ENCODE measurements at places on chromosomes 3 and 15. TPM values are rescaled to one million over a fixed set of nuclear protein-coding genes. Genes with fewer than 3 reads are reported as not detected.

DNA sequence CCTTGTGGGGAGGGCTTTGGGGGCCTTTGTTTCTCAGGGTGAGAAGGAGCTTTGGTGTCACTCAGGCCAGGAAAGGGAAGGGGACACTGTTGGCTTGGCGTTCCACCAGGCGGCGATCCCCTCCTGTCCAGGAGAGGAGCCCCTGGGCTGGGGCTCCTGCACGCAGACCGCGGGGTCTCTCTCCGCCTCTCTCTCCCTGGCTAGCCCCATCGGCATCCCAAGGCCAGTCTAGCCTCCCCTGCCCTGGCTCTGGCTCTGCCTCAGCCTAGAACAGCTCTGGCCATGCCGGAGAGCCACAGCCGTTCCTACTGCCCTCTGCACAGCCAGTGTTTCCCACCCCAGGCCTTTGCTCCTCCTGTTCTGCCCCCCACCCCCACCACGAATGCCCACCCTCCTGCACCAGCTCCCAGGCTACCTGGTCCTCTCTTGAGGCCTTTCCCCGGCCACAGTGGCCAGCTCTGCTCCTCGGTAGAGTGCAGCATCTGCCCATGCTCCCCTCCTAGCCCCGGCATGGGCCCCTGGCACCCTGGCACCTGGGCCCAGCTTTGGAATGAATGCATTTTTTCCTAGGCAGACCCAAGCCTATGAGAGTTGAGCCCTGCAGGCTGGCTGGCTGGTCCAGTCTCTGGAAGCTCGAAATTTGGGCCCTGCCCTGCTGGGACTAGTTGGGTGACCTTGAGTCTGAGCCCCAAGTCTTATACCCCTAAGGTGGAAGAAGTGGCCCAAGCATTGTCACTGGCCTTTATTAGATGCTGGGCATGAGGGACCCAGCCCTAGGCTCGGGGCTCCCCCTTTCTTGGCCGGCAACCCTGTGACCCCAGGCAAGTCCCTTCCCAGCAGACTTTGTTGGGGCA, 2.4 kb downstream of the PLXNA1 start:
- no peak for DNase-seq

Gene PRR20G
- total RNA-seq = not detected

DNA sequence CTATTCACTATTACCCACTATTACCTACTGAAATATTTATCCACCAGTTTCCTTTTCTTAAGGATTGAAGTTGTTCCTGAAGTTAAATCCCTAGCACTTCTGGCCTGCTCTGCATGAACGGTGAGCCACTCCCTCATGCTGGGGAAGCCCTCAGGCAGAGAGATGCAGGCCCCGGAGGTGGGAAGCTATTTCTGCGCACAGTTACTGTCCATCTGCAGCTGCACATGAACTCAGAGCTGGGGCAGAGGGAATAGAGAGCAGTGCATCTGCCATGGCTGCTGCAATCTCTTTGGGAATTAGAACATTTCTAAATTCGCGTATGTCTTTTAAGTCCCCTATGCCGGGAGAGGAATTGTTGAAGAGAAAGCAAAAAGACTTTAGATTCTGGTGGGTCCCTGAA, 6.3 kb upstream of the GALNT15 start:
- no peak for DNase-seq

DNA sequence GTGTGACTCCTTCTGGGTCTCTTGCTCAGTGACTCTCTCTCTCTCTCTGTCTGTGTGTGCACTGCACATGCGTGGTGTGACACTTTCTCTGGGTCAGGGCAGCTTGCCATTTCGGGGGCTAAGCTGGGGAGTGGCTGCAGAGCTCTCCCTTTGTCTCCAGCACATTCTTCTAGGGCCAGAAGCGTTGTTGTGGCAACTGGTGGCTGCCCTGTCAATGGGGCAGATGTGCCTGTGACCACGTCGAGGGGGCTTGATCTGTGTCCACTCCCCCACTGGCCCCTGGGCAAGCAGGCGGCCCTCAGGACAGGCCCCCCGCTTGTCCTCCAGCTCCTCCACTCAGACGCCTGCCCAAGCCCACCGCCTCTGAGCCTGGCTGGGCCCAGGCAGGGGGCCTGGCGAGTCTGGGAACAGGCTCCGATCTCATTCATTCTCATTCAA, 67.8 kb downstream of the WNT7A start:
- no peak for DNase-seq

DNA sequence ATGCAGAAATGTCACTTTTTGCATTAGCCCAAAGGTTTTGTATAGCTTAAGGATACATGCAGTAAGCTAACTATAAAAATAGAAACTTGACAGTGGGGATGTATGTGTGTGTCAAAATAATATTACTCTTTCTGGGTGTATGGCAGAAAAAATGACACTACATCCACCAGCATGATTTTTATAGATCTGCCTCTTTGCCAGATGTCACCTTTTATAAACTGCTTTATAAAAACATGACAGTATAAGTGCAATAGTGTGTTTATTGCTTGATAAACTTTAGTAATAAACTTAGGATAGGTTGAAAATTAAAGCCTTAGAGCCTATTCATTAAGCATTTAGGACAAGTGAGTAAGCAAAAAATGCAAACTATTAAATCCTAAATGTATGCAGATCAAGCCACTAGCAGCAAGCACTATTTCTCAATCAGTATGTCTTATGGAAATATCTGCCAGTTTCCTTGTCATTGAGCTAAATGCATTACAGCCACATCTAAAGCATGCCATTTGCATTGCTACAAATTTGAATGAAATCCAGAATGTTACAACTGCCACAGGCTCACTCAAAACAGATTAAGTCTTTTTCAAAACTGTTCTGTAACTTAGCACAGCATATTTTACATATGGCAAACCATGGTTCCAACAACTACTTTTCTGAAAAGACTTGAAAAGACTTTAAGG, 935.0 kb downstream of the FHIT start:
- DNase-seq = peak; percentile 72

- DNase-seq = no peak
These were observed 163.4 kb upstream of the RAP2B start for GRCh38 chr3:152998591-152998990.

- DNase-seq = no peak
These were observed 187.3 kb upstream of the ZNF385D start for GRCh38 chr3:21938267-21938681.

DNA sequence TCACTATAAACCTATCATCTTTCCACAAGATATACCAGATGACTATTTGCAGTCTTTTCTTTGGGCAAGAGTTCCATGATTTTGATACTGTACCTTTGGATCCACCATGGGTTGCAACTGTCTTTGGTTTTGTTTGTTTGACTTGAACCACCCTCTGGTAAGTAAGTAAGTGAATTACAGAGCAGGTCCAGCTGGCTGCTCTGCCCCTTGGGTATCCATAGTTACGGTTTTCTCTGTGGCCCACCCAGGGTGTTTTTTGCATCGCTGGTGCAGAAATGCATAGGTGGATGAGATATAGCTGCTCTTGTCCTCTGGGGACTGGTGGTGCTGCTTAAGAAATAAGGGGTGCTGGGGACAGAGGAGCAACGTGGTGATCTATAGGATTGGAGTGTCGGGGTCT, 33.8 kb downstream of the CHDH start:
- DNase-seq = no peak

GRCh38 chr15:65887565-65887964, 18.3 kb downstream of the RAB11A start:
- no peak for DNase-seq

- no peak for DNase-seq
These were observed 22.8 kb upstream of the C2CD4B start for GRCh38 chr15:62187910-62188309.

DNA sequence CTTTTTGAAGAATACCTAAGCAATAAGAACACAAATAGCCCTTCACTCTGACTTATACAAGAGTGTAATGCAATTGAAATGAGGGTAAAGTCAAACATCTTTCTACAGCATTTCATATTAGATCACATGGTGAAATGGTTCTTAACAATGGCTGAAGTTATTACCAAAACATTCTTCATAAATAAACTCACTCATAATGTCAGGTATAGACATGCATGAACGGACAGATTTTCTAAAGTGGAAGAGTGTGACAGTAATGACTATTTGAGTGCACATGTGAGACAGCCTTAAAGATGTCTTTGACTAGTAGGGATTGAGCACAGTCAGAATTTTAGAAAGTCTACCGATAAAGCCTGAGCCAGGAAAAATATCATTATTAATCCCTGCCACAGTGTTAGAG, 471.0 kb downstream of the ZPLD1 start:
- no peak for DNase-seq
